Stimulated activated CD8-positive, alpha-beta memory T cell treated with anti-CD3 and anti-CD28 coated beads, Interleukin-2, amount 100 ng/mL, for 1 hour (primary cell): ENCODE measurements at places on chromosomes 4 and X.

DNA sequence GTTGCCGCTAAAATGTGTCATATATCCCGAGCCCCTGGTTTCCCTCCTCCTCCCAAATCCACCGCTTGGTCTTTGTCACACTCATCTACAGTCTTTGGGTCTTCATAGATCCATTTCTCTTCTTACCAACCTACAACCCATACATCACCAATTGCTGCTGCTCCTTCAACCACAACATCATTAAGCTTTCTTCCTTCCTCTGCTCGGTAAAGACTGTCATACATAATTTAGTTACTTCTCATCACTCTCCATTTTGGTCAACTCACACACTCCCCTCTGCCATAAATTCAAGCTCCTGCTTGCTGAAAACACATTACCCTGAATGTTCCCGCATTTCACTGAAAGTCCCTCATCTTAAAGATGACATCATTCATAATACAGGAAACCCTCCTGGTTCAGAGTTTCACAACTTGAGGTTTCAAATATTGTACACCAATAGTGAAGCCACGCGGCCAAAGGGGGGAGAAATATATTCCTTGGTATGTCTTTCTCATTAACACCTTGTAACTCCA is 1.7 kb upstream of the DCTD start:
- DNase-seq = no peak

DNA sequence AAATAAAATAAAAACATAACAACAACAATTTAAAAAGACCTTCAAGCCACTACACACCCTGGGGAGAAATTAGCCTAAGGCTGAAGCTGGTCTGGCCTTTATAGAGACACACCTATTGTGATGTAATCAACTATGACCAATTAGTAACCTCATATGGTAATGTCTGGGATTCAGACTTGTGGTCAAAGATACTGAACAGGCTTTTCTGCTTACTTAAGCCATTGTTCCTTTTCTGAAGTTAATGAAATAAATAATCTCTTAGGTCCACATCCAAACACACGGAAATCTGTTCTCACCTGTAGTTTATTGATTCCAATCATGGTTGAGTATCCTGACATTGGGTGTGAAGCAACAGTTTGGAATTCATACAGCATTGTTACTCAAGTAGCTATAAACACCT is 152.5 kb downstream of the PLS3 start:
- no peak for DNase-seq

GRCh38 chr4:123547216-123548165 is 150.9 kb downstream of the SPRY1 start:
- no peak for DNase-seq

DNA sequence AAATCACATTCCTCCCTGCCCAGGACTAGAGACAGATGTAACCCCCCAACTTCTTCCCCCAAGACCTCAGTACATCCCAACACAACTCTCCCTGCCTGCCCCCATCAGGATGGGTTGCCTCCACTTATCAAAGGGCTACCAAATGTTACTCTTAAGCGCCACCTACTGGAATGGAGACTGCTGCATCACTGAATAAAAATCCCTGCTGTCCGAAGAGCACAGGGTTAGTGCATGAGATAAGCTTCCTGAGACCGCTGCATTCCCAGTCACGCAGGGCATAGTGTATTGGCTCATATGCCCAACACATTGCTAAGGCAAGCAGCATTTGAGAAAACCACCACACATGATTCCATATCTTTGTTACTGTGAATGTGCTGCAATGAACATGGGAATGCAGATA is 544.5 kb downstream of the PPP4R3C start:
- DNase-seq = no peak

DNA sequence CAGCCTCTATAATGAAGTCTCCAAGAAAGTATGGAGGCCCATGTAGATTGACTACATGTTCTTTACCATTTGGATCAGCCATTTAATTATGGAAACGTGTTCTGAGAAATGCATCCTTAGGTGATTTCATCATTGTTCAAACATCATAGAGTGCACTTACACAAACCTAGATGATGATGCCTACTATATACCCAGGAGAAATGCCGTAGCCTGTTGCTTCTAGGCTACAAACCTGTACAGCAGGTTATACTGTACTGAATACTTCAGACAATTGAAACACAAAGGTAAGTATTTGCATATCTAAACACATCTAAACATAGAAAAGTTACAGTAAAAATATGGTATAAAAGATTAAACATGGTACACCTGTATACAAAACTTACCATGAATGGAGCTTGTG is 186.5 kb upstream of the FSTL5 start:
- no peak for DNase-seq

DNA sequence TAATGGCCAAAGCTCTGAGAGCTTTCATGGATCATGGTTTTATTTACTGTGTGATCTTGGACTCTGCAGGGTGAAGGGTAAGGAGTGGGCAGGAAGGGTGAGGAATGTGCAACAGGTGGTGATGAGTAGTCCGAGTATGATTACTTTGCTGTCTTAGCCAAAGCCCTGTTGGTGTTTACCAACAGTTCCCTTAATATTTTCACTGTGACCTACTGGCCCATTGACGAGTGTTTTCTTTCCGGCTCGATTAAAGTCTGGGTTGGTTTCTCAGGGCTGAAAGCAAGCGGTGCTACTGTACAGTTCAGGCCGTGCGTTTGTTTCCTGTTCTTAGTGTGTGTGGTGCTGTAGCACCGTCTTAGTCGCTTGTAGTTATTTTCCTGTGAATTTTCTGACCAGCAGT is 2.6 kb downstream of the ARHGAP24 start:
- DNase-seq = no peak

- no peak for DNase-seq
These were observed 141.3 kb downstream of the PALLD start for GRCh38 chr4:168637872-168638756.

- DNase-seq = no peak
These were observed at the start of gene CXCL6 for GRCh38 chr4:73836373-73837279. Gene CXCL6 (plus strand): TSS chr4:73836678. CDS start chr4:73836751, 73 bp downstream.

DNA sequence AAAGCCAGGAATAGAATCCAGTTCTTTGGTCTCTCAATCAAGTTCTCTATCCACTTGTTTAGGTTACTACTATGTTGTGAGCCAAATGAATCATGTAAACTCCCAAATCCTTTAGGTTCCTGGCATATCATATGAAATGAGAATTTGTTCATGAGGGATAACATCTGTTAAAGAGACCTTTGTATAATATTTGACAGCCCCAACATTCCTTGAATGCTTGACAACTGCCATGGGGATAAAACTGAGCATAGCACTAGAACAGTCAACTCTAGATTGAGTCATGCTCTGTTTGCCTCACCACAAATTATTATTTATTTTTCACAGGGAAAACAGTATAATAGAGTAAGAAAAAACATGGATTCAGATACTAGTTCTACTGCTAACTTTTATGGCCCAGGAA is 93.3 kb downstream of the NAA11 start:
- no peak for DNase-seq

DNA sequence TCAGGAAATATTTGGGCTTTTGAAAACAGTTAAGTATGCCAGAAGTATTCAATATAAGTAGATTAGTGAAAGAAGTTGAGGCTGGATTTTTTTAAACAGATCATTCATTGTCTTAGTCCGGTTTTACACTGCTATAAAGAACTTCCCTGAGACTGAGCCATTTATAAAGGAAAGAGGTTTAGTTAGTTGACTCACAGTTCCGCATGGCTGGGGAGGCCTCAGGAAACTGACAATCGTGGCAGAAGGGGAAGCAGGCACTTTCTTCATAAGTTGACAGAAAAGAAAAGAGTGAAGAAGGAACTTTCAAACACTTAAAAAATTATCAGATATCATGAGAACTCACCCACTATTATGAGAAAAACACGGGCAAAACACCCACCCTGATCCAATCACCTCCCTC is 31.1 kb upstream of the CYLC1 start:
- DNase-seq = no peak

GRCh38 chr4:123530357-123530756 is 133.8 kb downstream of the SPRY1 start:
- DNase-seq = no peak

DNA sequence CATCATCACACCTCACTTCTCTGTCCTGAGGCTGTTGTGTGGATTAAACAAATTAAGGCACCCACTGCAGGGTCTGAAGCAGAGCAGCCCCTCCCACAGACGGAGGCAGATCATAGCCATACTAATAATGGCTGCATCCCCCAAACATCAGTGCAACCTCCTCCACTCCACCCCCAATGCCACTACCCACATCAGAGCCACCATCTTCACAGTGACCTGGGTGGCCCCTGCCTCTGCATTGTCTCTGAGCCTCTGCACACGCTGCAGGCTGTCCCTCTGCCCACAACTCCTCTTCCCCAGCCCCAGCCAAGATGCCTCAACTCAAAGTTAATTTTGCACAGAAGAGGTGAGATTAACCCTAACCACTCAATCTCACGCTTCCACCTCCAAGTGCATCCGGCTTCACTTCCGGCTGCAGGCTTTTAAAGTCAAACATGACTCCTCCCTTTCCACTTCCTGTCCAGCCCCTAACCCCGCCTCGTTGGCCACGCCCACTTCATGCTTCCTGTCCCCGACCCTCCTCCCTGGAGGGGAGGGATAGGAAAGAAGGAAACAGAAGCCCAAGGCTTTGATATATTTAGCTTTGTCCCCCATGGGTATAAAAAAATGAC is 22.7 kb downstream of the JAKMIP1 start:
- no peak for DNase-seq

- no peak for DNase-seq
These were observed 225.6 kb downstream of the FBXW7 start for GRCh38 chr4:152310257-152310656.

GRCh38 chrX:6311540-6311939 is 82.9 kb upstream of the NLGN4X start:
- no peak for DNase-seq

DNA sequence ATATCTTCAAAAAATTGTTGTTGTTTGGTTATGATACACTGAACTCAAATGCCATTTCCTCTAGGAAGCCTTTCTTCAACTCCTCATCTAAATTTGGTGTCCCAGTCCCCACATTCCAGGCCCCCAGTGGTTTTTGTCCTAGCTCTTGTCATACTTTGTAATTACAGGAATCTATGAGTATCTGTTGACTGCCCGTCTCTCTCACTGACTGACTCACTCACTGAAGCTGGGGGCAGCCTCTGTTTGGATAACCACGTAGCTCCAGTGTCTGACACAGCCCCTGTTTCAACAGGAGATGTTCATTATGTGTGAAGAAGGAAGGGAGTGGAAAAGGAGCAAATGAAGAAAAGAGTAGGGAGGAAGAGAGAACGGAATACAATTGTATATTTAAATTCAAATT is 284.1 kb upstream of the TENM3 start:
- no peak for DNase-seq

- no peak for DNase-seq
These were observed 276.3 kb downstream of the STPG2 start for GRCh38 chr4:97866821-97867556.

DNA sequence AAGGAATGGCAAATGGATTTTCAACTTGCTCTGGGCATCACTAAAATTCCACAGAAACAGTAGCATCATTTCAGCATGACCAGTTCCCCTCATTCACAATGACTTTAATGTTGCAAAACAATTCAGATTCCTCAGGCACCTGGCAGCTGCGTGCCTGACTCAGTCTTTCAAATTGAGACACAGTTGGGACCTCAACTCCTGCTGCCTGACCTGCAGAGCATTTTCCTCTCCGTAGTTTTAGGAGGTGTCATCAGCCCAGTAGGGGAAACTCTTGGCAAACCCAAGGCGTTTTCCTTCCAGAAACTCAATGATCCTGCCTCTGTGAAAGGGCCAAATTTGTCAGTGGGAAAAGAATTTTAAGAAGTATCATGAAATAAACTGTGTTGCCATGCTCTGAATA is 388.9 kb downstream of the SPRY1 start:
- DNase-seq = no peak

- DNase-seq = no peak
These were observed 122.7 kb upstream of the PSAPL1 start for GRCh38 chr4:7557456-7557855.

DNA sequence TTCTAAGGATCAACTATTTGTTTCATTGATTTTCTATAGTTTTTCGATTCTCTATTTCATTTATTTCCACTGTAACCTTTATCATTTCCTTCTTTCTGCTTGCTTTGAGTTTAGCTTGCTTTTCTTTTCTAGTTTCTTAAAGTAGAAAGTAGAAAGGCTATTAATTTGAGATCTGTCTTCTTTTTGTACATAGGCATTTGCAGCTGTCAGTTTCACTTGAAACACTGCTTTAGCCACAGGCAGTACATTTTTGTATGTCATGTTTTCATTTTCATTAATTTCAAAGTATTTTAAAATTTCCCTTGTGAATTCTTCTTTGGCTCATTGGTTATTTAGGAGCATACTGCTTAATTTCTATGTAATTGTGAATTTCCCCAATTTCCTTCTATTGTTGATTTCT is 152.2 kb downstream of the SH3KBP1 start:
- no peak for DNase-seq

DNA sequence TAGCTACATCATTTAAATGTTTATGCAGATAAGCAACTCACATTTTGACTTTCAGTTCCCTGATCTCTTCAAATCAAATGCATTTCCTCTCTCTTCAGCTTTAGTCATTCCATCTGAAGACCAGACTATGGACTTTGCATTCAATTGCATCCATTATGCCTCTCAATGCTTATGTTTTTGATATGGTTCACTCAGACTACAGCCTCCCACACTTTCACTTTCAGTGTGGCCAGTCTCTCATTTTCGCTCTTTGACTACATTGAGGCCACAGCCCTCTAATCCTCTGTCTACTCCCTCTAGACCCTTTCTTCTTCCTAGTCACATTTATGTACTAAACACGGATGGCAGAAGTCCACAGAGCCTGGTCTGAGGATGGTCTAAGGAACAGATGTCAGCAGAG is 24.5 kb upstream of the VEGFC start:
- no peak for DNase-seq

DNA sequence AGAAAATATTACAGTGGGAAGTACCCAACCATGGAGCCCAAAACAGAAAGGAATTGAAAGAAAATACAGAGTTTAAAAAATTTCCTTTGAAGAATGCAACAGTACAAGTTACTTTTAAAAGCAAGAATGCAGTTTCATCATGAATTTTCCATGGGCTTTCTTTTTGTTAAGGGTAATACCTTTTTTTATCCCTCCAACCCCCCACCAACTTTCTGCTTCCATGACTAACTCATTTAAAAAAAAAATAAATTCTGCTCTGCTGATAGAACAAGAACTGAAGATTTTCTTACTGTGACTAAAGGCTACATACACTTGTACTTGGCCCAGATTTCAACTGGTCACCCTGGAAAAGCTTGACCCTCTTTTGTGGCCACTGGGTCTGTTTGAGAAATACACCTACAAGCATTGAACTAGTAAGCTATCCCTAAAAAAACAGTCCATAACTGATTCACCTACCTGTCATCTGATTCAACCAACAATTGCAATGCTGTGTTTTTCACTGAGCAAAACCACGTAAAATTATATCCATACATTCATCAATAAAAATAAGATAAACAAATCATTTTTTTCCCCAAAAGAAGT is 214.2 kb downstream of the NSUN7 start:
- no peak for DNase-seq

GRCh38 chrX:109974906-109975655 is 27.8 kb upstream of the TMEM164 start:
- no peak for DNase-seq
